Suppressor macrophage (primary cell): ENCODE measurements at places on chromosomes 4 and X.

- DNase-seq, result no peak
Observed at GRCh38 chr4:29277381-29277780, 1442.8 kb upstream of the PCDH7 start.

DNA sequence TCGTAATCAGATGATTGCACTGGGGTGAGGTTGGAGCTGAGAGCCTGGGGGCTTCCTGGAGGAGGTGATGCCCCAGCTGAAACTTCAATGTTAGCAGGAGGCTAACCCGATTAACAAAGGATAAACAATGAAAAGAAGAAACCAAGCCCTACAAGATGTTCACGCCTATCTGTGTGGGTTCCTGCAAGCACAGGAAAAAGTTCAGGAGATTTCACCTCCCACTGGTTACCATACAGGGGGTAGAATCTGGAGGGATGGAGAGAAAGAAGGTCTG is 27.5 kb downstream of the JAKMIP1 start:
- DNase-seq, result no peak

- no peak for DNase-seq
Observed at GRCh38 chr4:62288808-62289541, 1088.8 kb downstream of the ADGRL3 start.

GRCh38 chrX:35380808-35381700 is 417.1 kb upstream of the MAGEB16 start:
- peak; percentile 22 for DNase-seq

DNA sequence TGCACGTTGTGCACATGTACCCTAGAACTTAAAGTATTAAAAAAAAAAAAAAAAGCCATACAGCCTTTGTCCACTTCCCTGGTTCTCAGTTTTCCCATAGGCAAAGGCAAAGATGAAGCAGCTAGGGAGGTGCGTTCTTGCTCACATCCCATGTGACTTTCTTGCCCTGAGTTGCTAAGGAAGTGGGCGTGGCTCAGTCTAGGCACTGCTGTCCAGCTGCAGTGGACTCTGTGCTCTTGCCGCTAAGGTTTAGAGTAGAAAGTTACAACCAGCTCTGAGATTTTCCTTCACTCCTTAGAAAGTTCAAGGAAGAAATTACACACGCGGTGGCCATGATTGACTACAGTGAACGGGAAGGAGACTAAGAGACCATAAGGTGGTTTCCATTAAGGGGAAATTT is 144.7 kb downstream of the NAA11 start:
- DNase-seq, result no peak
